ENCODE measurements at places on chromosomes 11 and 22. TPM values are rescaled to one million over a fixed set of nuclear protein-coding genes. Genes with fewer than 3 reads are reported as not detected.

C11orf52 gene
- 8.7 TPM for total RNA-seq

WNT11 gene
- 13.2 TPM for total RNA-seq

APOBEC3H gene
- total RNA-seq: not detected

GPR83 gene
- 0.08 TPM for total RNA-seq

LRFN4 gene
- total RNA-seq: 12.5 TPM

FAM180B gene
- total RNA-seq: 0.50 TPM

TRIM51 gene
- total RNA-seq: not detected

TMEM151A gene
- 20.6 TPM for total RNA-seq

FOSL1 gene
- 4.7 TPM for total RNA-seq

APLNR gene
- total RNA-seq: 0.48 TPM

KDM4E gene
- not detected for total RNA-seq

BUD13 gene
- total RNA-seq: 12.6 TPM

OLFML1 gene
- total RNA-seq: 9.3 TPM

CYP2D6 gene
- 3.8 TPM for total RNA-seq

CCDC15 gene
- 1.3 TPM for total RNA-seq

CDKN1C gene
- total RNA-seq: 470 TPM

SEPTIN5 gene
- 4.3 TPM for total RNA-seq

LRRC10B gene
- 0.20 TPM for total RNA-seq

OR6A2 gene
- 0.08 TPM for total RNA-seq

ASPHD2 gene
- 1.4 TPM for total RNA-seq

OR52N2 gene
- not detected for total RNA-seq

CDC42BPG gene
- 8.4 TPM for total RNA-seq

NECTIN1 gene
- total RNA-seq: 7.4 TPM

OR10A3 gene
- not detected for total RNA-seq

SHANK2 gene
- total RNA-seq: 17.3 TPM

ANKK1 gene
- not detected for total RNA-seq

PIH1D2 gene
- total RNA-seq: 0.60 TPM

SEZ6L gene
- total RNA-seq: 0.43 TPM

CATSPERZ gene
- total RNA-seq: not detected

DLG2 gene
- 6.8 TPM for total RNA-seq

LGR4 gene
- total RNA-seq: 115 TPM

OR52B4 gene
- not detected for total RNA-seq

GAL3ST3 gene
- 0.80 TPM for total RNA-seq

SMIM35 gene
- not detected for total RNA-seq

OR4D5 gene
- total RNA-seq: 0.77 TPM

GSC2 gene
- not detected for total RNA-seq

CLCF1 gene
- 13.2 TPM for total RNA-seq

SCGB1D4 gene
- total RNA-seq: not detected

OR8G1 gene
- total RNA-seq: not detected

NXPE1 gene
- total RNA-seq: 3.3 TPM

Measured in hepatocyte (in vitro differentiated cells).